ENCODE measurements at places on chromosomes 1 and 21. TPM values are rescaled to one million over a fixed set of nuclear protein-coding genes. Genes with fewer than 3 reads are reported as not detected.

The TMEM54 gene
- total RNA-seq = 87.0 TPM

The FNDC10 gene
- 12.2 TPM for total RNA-seq

The TRIM46 gene
- total RNA-seq = 0.45 TPM

The PPM1J gene
- 0.76 TPM for total RNA-seq

DNA sequence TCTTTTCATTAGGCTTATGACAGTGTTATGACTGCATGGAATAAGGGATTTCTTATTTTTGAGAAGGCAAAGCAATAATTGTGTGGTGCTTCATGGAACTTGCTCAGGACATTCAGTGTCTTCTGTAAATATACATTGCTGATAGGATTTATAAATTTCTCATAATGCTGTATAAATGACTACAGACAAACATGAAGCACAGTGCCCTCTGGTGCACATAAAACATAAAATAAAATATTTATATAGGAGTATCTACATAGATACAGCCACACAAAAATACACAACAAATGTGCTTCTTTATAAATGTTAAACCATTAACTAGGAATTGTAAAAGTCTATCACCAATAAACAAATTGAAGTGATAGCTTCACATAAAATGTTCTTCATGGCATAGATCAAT lies 24.1 kb downstream of the BRINP3 start:
- DNase-seq = no peak

DNA sequence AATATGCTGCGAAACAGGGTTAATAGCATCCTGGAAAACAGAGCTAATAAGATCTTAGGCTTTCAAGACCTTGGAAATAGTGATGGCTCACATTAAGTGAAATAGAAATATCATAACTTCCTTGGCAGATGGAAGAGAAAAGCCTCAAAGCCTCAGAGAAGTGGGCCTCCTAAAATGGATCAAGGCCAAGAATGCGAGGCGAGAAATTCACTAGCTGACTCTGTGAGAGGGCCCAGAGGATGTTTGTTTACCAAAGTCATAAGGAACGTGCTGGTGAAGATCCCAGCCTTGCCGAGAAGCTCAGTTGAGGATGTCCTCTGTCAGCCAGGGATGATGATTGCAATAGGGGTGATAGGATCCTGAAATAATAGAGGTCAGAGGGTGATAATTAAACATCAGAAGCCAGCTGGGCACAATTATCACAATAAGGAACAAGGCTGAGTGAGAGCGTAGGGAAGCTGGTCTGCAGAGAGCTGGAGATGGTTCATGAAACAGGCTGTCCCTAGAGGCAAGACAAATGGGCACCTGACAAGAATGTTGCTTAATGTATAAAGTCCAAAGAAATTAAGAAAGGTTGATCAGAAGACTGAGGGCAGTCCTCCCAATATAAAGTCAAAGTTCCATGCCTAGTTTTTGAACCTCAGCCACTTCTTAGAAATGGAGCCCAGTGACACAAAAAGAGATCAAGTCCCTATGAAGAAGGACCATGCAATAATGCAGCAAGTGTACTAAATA lies 101.7 kb upstream of the COG2 start:
- DNase-seq = peak; percentile 46

Data from left lung (tissue), 14 donors.